MM.1S (cell line): ENCODE measurements at places on chromosomes 11 and 22.

GRCh38 chr22:41699264-41700107 is at the start of gene MEI1:
MEI1 (plus strand) TSS chr22:41699503; CDS start chr22:41699539, 36 bp downstream.
- H3K27ac ChIP-seq, result no peak within 1 kb of the TSS
- no peaks in the 10 kb centered on the region for H3K36me3 ChIP-seq
- DNase-seq, result peak; percentile 35

DNA sequence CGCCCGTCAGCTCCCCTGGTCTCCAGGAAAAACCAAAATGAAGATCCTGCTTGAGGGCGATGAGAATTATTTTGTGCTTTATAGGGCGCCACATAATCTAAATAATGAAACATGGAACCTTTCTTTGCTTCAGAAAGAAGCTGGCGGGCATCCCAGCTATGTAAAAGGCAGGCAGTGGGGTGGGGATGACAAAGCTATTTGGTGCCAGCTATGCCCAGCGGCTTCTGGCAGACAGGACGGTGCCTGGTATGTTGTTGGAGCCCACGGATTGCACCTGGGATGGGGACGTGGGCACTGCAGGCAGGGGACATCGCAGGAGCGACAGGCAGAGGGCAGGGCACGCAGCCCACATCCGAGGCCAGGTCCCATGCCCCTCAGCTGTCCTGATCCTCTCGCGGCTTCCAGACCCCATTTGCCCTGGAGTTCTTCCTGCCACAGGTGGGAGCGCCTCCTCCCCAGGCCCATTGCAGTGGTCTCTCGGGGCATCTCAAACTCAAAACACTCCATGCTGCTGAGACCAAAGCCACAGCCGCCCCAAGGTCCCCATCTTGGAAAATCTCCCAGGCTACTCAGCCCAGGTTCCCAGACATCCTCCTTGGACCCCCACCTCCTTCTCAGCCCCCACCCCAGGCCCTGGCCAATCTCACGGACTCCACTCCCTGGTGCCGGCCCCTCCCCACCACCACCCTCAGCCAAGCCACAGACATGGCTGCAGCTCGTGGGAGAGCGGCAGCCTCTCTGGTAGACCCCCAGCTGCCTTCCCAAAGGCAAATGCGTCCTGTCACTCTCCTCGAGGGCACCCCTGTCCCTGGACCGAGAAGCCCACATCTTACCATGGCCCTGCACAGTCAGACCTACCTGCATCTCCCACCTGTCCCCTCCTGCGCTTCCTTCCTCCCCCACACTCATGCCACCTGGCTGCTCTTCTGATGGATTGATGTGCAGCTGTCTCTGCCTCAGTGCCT is 45.7 kb downstream of the SHISAL1 start:
- no peaks in the 10 kb centered on the region for H3K4me1 ChIP-seq
- no peaks in the 10 kb centered on the region for H3K36me3 ChIP-seq
- no peak overlapping the region for H3K27ac ChIP-seq
- H3K4me3 ChIP-seq, result no peak overlapping the region
- H3K27me3 ChIP-seq, result peaks cover 83% of the 10 kb centered on the region
- no peak for DNase-seq

DNA sequence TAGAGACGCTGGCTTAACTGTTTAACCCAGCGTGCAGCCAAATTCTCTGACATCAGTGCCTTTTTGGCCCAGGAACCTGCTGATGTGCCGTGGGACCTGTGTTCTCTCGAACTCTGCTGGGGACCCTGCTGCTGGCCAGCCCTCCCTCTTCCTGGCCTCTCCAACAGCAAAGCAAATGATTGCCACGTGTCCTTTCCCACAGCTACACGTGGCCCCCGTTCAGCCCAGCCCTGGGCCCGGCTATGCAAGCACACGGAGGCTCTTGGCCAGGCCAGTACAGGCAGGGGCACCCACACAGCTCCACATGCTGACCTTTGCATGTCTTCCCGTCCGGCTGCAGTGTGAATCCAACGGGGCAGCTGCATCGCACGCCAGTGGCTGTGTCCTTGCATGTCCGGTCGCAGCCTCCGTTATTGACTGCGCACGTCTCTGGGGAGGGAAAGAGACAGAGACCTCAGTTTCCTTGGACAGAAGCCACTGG is 51.6 kb upstream of the TTLL12 start:
- DNase-seq, result no peak
- H3K4me3 ChIP-seq, result no peak overlapping the region
- H3K36me3 ChIP-seq, result no peaks in the 10 kb centered on the region
- no peaks in the 10 kb centered on the region for H3K4me1 ChIP-seq
- no peaks in the 10 kb centered on the region; the same call in 1 of the 2 replicates for H3K27me3 ChIP-seq

DNA sequence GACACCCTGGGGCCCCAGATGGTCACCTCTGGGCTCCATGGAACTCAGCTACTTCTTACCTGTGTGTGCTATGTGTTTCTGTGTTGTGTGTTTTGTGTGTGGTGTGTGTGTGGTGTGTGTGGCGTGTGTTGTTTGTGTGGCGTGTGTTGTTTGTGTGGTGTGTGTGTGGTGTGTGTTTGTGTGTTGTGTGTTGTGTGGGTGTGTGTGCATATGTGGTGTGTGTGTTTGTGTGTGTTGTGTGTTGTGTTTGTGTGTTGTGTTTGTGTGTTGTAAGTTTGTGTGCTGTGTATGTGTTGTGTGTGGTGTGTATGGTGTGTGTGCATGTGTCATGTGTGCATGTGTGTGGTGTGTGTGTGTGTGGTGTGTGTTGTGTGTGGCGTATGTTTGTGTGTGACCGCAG is 3.8 kb upstream of the WNT7B start:
- no peaks in the 10 kb centered on the region for H3K36me3 ChIP-seq
- H3K4me3 ChIP-seq, result no peak overlapping the region
- 0 out of 2 replicates have a peak, but pooled peaks cover 4% of the 10 kb centered on the region for H3K4me1 ChIP-seq
- H3K27me3 ChIP-seq, result peaks cover 45% of the 10 kb centered on the region
- H3K27ac ChIP-seq, result no peak overlapping the region

GRCh38 chr11:119179983-119180382 is 5.3 kb upstream of the NHERF4 start:
- H3K4me3 ChIP-seq, result no peak overlapping the region
- H3K27me3 ChIP-seq, result no peaks in the 10 kb centered on the region
- H3K36me3 ChIP-seq, result no peaks in the 10 kb centered on the region
- DNase-seq, result no peak

DNA sequence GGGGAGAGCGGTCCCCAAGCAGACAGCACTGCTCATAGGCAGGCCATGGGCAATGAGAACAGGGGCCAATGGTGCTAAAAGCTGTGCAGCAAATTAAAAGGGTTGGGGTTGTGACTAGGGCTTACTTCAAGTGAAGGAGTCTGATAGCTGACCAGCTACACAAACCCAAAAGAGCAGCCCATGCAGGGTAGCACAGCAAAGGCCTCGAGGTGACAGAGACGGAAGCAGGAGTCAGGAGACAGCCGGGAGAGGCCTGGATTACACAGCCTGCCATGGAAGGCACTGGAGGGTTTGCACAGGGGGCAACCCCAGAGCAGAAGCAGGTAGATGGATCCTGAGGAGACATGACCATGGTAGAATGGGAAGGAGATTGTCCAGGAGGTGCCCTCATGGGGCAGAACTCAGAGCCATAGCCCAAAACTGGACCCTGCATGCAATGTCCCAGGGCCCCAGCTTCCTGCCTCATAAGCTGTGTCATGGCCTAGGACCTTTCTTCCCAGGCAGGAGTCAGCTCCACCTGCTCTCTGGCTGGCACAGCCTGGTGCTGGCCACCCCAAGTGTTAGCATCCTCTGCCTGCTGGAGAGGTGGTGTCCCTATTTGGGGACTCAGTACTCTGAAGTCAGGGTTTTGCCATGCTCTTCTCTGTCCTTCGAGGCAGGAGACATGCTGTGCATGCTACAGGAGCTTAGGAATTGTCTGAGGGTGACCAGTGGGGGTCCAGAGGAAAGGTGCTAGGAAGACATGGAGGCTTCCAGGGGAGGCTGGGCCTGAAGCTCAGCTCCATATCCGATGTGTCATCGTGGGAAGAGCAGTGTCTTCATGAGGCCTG is 33.3 kb downstream of the RSPH14 start:
- H3K36me3 ChIP-seq, result no peaks in the 10 kb centered on the region
- no peaks in the 10 kb centered on the region for H3K4me1 ChIP-seq
- no peak for DNase-seq
- no peak overlapping the region for H3K4me3 ChIP-seq
- H3K27me3 ChIP-seq, result no peaks in the 10 kb centered on the region

DNA sequence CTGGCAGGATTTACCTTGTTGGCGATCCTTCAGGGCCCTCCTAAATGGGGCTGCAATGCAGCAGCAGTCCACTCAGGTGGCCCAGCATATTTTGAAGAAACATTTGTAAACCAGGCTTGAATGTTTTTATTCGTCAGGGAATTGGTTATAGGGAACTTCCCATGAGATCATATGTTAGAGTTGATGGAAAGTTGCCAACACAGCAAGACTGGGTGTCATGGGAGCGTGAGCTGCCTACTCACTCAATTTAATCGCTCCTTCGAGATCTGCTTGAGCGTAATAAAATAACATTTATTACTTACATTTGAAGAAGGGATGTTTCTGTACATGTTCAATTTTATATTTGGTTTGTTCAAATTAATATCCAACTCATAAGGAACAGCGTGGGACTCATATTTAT is 19.4 kb downstream of the OR2AT4 start:
- no peak overlapping the region for H3K4me3 ChIP-seq
- no peaks in the 10 kb centered on the region for H3K36me3 ChIP-seq
- no peaks in the 10 kb centered on the region for H3K27me3 ChIP-seq

DNA sequence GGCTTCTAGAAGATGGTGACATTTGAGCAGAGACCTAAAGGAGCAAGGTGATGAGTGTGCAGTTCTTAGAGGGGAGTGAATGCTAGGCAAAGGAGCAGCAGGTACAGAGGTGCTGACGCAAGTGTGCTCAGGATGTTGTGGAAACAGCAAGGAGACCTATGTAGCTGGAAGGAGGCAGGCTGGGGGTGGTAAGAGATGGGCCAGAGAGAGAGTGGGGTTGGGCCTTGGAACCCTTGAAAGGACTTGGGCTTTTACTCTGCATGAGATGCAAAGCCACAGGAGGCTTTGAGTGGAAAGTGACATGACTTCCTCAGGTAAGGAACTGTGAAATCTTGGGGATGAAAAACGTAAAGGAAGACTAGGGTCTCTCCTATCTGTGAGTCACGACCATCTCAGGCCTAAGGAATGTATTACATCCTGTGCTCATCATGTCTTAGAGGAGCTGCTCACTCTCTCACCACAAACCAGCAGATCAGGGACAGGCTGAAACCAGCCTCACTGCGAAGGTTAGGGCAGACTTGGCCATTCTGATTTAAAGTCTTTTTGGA is 65.4 kb downstream of the MICAL2 start:
- DNase-seq, result peak; percentile 60
- no peaks in the 10 kb centered on the region for H3K36me3 ChIP-seq
- H3K4me3 ChIP-seq, result no peak overlapping the region
- peak overlapping the region; percentile 79 for H3K27ac ChIP-seq

DNA sequence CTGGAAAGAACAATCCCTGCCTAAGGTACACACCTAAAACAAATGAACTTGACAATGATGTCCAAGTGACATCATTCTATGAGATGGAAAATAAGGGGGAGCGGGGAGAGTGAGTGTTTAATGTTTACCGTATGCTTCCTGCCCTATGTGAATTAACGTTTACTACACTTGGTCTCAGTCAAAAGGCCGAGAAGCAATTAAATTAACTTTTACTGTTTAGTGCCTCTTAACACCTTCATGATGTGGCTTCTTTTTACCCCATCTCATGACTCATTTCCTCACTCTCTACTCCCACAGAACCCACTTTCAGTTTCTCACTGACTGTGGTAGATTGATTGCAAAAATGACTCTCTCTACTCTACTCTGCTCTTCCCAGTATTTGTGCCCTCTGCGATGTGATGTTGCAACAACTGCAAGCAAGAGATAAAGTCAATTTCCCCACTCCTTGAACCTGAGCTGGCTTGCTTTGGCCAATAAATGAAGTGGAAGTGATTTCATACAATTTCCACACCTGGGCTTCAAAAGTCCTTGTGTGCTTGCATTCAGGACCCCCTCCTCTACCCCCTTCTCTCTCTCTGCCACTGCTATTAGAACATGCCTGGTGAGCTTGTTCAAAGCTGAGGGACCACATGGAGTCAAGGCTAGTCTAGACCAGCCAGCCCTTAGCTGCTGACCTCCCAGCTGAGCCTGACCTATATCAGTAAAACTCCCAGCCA is 11.6 kb upstream of the ALKBH3 start:
- no peaks in the 10 kb centered on the region for H3K36me3 ChIP-seq
- H3K27ac ChIP-seq, result no peak overlapping the region
- peaks cover 58% of the 10 kb centered on the region for H3K27me3 ChIP-seq
- peak; percentile 76 for DNase-seq

GRCh38 chr11:128468111-128468510 is 119.2 kb downstream of the ETS1 start:
- no peak overlapping the region for H3K4me3 ChIP-seq
- peak; percentile 20 for DNase-seq
- peaks cover 58% of the 10 kb centered on the region for H3K4me1 ChIP-seq
- H3K27ac ChIP-seq, result peak overlapping the region; percentile 93
- H3K36me3 ChIP-seq, result no peaks in the 10 kb centered on the region

DNA sequence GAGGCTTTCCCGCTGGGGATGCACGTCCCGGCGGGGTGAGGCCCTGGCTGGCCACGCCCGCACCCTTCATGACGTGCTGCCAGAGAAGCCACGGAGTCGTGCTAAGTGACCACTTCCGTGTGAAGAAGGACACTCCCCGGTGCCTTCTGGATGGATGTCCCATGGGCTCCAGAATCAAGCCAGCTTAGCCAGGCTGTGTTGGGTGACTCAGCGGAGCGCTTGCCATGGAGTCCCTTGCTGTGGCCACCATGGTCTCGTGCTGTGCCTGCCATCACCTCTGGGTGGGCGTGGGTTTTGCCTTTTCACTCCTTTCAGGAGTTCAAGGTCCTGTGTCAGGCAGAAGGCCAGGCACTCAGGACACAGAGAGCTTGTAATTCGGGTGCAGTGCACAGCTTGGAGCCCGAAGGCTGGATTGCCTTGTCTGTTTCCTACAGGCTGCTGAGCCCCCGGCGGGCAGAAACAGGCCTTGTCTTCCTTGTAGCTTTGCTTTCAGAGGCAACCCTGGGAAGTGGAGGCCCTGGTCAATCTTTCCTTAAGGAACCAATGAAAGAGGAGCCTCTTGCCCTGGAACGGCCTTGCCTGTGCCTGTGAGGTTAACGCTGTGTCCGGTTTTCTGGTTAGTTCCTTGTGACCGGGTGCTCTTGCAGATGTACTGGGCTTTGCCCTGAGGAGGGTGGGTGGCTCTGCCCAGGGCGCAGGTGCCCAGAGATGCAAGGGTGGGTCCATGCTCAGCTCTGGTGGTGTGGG is 268.6 kb downstream of the TBC1D22A start:
- H3K27ac ChIP-seq, result no peak overlapping the region
- no peak overlapping the region for H3K4me3 ChIP-seq
- H3K4me1 ChIP-seq, result no peaks in the 10 kb centered on the region
- H3K36me3 ChIP-seq, result no peaks in the 10 kb centered on the region

- H3K4me3 ChIP-seq, result no peak overlapping the region
- no peaks in the 10 kb centered on the region for H3K36me3 ChIP-seq
- no peaks in the 10 kb centered on the region for H3K27me3 ChIP-seq
- peaks cover under 1% of the 10 kb centered on the region; the same call in 1 of the 2 replicates for H3K4me1 ChIP-seq
- no peak for DNase-seq
- no peak overlapping the region for H3K27ac ChIP-seq
These were observed 18.1 kb downstream of the SLC6A5 start for GRCh38 chr11:20617346-20618005.

GRCh38 chr22:32473388-32473952 is 1.1 kb upstream of the FBXO7 start:
- peaks cover 15% of the 10 kb centered on the region for H3K4me1 ChIP-seq
- H3K4me3 ChIP-seq, result peak overlapping the region; percentile 94
- H3K36me3 ChIP-seq, result no peaks in the 10 kb centered on the region
- H3K27ac ChIP-seq, result no peak overlapping the region
- no peaks in the 10 kb centered on the region for H3K27me3 ChIP-seq
